CD8-positive, alpha-beta T cell (primary cell): ENCODE measurements at places on chromosomes 13 and 19.

- peak; percentile 67 for DNase-seq
Observed at GRCh38 chr19:40165362-40165937, 25.8 kb upstream of the MAP3K10 start.

- peak; percentile 46 for DNase-seq
Observed at GRCh38 chr19:861756-862580, 2.5 kb downstream of the CFD start.

DNA sequence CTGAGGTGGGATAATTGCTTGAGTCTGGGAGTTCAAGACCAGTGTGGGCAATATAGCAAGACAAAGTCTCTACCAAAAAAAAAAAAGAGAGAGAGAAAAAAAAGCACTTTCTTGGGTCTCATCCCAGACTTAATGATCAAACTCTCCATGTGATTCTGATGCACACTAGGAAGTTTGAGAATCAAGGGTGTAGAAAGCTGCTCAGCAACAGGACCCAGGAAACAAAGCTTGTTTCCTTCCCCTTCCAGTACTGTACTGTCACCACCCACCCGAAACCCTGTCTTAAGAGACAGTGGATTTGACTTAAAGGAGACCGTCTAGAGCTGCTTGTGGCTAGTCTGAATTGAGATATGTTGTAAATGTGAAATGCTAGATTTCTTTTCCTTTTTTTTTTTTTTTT, 5.8 kb downstream of the MISP3 start:
- no peak for DNase-seq

DNA sequence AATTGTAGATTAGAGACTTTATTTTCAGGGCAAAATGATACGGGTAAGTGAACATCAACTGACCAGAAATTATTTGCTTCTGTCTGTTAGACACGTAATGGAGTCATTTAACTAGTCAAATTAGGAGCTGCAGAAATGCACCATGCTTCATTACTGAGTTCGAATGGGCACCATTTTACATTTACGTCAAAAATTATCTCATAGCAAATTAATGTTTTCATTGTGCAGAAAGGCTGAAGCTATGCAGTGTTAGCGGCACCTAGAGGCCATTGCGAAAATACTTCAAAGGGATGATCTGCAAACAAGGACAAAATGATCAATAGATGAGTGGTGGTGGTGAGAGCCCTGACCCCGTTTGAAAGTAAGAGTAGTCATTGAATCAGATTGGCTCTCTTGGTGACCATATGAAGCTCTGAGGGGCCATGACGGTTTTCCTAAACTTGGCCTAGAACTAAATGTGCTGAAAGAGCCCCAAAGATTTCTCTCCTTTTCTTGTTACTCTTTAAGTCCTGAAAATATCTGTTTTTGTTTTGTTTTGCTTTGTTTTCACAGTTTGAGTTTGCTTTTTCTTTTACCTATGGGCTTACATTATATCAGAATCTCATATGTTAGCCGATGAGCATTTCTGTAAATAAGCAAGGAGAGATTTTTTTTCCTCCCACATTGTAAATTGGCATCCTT, 277.9 kb downstream of the ZNF536 start:
- no peak for DNase-seq

GRCh38 chr19:17419154-17419620, 660 bp upstream of the MVB12A start:
- DNase-seq, result no peak
